Large intestine (tissue), 12 donors: ENCODE measurements at places on chromosomes 2 and 18. TPM values are rescaled to one million over a fixed set of nuclear protein-coding genes. Genes with fewer than 3 reads are reported as not detected.

DNA sequence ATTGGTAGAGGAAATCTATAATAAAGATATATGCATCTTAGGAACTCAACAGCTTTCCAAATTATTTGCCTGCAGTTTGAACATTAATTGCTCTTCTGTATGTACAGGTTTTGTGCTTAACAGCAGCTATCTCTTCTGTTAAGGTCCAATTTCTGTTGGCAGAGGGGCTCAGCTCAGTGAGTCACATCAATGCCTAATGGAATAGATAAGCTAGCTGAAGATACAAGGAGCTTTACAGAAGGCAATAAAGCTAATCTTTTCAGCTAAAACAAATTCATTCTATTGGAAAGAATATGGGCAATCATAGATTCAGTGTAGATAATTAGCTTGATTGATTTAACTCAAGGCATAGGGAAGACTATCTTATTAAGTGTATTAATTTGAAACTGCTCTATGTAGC lies 58.4 kb upstream of the UNC80 start:
- DNase-seq, result no peak

HOXD8 gene
- 4.0 TPM for polyA plus RNA-seq

DNA sequence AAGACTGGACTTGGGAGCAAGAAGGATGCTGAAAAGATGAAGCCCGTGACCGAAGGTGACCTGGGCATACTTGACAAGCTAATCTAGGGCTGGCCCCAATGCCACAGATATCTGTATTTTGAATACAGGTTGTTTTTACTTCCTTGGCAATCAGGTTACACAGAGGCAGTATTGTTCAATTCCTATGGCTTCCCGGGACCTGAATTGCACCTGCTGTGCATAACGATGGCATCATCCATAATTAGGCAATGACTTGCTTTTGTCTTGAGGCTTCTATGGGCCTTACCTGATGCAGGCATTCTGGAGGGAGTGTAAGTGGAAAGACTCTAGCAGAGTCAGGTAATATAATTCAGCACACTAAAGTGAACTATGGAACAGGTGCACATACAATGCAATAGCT lies 60.6 kb upstream of the CUL3 start:
- peak; percentile 68 for DNase-seq

SCN2A gene
- 2.4 TPM for polyA plus RNA-seq

DNA sequence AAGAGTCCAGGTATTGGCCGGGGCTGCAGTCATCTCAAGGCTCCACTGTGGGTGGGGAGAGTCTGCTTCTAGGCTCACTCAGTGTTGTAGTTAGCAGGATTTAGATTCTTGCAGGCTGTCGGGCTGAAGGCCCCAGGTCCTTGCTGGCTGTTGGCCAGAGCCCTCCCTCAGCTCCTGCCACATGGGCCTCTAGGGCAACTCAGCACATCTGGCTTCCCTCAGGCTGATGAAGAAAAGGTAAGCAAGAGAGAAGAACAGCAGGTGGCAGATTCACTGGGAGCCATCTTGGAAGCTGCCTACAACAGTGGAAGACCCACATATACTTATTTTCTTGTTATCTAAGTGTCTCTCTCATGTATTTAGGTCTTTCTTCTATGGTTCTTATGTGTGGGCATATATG lies 4.3 kb downstream of the MRPS9 start:
- peak; percentile 4 for DNase-seq

DNA sequence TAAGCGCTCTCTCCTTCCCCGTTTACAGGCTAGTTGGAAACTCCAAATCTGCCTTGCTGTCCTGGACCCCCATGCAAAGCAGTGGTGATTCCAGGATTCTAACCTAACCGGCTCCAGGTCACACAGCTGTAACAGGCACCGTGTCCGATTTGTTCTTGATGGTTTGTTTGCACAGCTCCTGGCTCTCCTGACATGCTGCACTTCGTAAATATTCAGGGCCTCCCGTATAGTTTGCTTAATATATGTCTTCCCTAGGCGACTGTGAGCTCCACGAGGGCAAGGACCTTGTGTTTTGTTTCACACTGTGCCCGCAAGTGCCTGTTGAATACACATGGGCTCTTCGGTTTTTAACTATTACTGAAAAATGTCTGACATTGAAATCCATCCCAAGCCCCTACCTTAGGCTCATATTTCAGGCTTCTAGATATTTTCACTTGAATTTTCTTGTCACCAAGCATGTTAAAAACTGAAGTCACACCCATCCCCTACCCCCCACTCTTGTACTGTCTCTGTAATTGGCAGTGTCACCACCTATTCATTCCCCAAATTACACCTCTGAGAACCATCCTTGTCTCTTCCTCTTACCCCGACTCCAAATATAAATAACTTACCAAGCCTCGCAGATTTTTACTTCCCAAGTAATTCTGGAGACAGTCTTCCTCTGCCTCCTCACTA lies 1.0 kb upstream of the PUM2 start:
- DNase-seq, result no peak

CDC42EP3 gene
- 11.8 TPM for polyA plus RNA-seq

DNA sequence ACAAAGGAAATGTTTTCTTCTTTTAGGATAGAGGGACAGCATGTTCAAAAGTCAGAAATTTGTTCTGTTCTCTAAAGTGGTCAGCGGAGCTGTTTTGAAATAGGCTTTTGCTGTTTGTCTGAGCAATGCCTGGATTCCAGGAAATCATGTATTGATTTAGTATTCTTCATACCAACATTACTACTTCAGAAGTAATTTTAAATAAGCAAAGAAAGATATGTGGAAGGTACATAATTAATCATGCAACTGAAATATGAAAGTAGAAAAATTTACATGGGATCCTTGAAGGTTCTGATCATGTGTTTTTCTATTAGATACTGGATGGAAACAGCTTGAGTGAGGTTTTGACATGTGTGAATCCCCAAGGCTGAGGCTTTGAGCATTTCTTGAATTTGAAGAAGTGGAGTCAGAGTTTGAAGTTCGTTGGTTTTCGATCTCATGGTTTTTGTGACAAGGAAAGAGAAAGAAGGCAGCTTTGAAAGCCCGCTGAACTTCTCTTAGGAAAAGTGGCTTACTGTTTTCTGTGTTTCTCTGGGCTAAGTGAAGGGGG lies 220.0 kb downstream of the LDLRAD4 start:
- no peak for DNase-seq

DNA sequence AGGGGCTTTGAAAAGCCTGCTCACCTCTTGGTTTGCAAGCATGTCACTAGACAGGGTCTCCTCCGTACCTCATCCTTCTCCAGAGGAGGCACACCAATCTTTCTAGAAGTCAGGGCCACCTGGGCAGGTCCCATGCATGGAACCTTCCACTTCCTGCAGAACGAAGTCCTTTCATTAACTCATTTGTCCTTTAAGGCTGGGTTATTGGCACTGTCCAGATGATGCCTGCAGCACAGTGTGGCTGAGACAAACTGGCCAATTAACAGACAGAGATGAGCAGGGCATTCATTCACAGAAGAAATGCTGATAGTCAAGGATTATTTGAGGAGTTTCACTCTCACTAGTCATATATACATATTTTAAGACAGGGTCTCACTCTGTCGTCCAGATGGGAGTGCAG lies 245.3 kb downstream of the TFCP2L1 start:
- DNase-seq, result no peak

DNA sequence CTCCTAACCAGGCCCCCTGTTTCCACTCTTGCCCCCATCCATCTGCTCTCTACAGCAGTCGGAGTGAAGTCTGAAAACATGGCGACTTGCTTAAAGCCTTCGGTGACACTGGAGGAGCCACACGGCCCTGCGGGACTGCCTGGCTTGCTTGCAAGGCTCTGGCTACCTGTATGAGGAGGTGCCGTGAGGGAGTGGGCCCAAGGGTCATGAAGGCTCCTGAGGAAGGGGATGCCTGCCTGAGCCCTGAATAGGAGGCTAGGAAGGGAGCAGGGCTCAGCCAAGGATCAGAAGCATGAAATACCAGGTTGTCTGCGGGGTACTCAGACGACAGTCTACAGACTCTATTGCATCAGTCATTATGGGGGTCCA lies 75.4 kb downstream of the EMX1 start:
- DNase-seq, result no peak

GRCh38 chr2:180905002-180905401 lies 75.4 kb upstream of the UBE2E3 start:
- DNase-seq, result no peak

NEURL3 gene
- 0.81 TPM for polyA plus RNA-seq

DNA sequence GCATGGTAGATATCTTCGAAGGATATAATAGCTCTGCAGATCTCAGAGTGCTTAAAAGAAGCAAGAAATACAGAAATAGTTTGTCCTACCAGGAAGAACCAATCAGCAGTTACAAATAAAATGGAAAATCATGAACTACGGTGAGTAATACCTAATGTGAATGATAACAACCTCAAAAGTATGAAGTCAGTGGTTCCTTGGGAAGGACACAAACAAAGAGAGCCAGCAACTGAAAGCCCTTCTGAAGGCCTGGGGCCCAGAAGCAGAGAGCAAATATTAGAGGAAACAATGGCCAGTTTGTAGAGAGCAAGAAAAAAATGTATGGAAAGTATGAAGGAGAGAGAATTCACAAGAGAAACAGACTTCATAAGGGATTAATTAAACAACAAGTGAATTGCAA lies 226.8 kb upstream of the CHST9 start:
- DNase-seq, result no peak

DNA sequence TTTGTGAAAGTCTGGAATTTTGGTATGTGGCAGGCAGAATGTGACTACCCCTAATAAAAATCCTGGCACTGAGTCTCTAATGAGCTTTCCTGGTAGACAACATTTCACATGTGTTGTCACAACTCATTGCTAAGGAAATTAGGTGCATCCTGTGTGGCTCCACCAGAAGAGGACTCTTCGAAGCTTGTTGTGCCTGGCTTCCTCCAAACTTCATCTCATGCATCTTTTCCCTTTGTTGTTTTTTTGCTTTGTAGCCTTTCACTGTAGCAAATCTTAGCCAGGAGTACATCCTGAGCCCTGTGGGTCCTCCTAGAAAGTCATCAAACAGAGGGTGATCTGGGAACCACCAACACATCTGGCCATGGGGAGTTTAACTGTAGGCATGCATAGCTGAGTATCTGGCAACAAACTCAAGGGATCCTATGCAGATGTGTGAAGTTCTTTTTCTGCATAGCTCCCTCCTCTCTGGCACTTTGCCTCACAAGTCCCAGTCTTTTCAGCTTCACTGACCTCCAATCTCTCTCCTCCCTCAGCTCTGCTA lies 42.1 kb upstream of the SERTAD2 start:
- DNase-seq, result no peak

DPP4 gene
- polyA plus RNA-seq, result 145 TPM

DNA sequence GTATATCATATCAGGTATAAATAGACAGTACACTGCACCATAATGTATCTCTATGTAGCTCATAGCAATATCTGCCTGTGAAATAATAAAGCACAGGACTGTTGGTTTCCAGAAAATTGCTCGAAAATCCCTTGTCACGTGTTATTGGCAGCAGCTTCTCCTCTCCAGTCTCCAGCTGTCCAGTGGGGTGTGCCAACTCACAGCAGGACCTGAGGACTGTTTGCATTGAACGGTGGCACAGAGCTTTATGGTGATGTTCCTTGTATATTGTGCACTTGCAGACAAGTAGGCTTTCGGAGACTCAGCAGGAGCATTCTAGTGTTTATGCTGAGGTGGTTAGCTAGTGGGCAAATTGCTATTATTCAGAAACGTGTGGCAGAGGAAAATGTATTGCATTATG lies 182.2 kb upstream of the ATP5MC3 start:
- no peak for DNase-seq

GRCh38 chr2:168002021-168002553 lies 245.3 kb downstream of the STK39 start:
- no peak for DNase-seq

DNA sequence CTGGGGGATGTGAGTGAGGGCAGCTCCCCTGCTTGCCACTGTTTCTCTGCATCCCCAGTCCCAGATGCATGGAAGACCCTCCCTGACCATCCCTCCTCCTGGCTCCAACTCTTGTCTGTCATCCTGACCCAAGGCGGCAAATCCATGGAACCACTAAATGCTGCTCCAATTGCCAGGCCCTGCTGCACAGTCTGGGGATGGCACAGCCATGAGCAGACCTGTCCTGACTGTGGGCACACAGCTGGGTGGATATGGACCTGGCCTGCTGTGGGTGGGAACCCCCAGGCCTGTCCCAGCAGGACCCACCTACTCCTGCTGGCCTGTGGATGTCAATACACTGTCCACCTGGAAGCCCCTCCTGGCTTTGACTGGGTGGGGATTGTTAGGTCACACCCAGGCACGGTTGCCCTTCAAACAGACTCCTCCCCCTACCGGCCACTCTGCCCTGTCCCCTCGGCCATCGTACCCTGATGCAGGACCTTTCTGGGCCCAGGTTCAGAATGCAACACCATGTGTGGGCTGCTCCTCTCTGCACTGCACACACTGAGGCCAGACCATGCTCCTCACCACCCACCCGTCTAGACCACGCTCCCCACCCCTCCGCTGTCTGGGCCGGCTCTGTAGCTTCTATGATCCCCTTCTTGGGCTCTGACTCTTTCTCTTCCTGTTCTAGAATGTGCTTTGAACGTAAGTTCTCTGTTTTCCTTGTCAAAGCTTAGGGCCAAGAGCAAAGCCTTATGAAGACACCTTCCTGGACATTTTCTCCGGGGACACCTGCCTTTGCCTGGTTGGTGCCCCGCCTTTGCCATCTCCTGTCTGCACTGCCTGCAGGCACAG lies 57.9 kb downstream of the INPP5D start:
- DNase-seq, result no peak

GRCh38 chr2:201127570-201127969 lies 11.6 kb downstream of the CFLAR start:
- no peak for DNase-seq

DSG1 gene
- polyA plus RNA-seq, result 0.19 TPM
